NT2/D1 (cell line): ENCODE measurements at places on chromosomes 12 and 14.

- no peak for DNase-seq
Observed at GRCh38 chr12:52179396-52179973, 12.3 kb downstream of the KRT80 start.

DNA sequence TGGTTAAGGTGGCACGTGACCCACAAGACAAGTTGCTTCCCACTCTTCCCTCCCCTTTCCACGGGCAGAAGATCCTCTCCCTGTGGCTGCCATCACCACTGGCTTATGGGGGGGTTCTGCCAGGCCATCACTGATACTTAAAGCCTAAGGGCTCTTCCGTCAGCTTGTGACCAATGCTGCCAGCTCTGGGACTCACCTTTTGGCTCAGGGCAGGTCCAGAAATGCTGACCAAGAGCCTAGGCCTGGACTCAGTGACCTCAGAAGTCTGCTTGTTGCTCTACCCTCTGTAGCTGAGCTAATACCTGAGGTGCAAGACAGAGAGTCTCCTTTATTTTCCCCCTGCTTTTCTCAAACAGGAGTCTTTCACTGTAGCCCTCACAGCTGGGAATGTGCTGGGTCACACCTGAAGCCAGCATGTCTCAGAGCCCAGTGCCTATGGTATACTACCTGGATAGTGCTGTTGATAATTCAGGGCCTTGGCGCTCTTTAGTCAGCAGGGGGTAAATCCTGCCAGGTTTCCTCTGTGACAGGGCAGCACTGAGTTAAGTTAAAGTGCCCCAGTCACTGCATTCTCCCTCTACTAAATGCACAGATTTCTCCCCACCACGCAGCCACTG is 19.7 kb downstream of the FGD4 start:
- no peak for DNase-seq

GRCh38 chr12:52631264-52631663 is 12.9 kb upstream of the KRT73 start:
- DNase-seq = no peak

DNA sequence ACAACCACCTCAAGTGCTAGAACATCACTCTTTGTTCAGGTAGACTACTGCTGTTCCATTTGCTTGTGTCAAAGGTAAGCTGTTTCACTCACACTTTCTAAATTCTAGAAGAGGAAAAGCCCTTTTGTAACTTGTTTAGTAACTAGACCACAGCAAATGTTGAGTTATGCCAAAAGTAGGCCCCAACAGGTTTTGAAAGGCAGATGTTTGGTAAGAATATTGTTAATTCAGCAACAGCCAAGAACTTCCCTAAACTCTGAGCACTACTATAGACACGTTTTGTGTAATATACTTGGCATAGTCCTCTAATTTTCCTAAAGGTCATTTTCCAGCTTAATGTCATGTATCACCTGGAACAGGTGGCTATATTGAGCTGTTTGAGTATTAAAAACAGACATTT is 79.0 kb downstream of the DCAF5 start:
- DNase-seq = no peak

DNA sequence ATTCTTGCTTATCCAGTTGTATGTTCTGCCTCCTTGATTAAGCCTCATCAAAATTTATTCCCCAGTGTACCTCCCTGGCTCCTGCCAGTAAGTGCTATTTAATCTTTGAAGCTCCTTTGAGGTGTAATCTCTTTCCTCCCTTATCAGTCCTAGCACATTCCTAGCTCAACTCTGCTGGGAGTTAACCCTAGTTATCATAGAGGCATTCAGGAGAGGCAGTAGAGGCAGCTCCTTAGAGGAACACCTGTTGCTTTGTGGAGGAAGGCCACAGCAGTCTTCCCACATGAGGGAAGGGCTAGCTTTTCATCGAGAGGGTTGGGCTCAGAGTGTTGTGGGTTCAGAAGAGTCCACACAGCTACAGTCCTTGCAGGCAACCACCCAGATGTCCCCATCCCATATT is 182.4 kb upstream of the ARID2 start:
- no peak for DNase-seq

GRCh38 chr12:130104571-130105106 is 57.6 kb upstream of the FZD10 start:
- no peak for DNase-seq

DNA sequence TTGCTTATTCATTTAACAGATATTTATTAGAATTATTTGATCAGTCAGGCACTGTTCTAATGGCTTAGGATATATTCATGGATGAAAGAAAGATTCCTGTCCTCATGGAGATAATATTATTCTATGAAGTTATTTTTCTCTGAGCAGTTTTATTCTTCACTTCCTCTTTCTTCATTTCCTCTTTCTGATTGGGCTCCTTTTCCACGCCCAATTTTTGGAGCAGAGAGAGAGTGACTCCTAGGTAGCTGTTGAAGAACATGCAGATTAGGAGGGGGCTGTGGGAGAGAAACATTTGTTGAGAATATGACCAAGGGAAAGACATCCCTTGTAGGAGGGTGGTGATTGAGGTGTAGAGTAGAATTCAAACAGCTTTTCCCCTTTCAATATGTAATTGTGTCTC is 6.0 kb upstream of the YARS2 start:
- no peak for DNase-seq

DNA sequence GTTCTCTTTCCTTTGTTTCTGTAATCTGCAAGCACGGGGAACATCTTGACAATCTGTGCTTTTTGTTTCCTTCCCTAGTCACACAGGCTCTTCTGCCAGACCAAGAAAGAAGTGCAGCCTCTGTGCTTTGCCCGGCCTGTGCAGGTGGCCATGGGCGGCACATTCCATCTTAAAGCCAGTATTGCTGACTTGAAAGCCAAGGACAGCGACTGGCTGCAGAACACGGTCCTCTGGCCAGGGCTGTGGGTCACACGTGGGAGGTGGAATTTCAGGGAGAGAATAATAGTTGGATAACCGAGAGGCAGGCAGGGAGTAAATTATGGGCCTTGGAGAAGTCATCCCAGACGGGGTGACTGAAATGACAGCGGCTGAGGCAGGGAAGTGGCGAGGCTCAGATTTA is 24.8 kb downstream of the FNTB start:
- no peak for DNase-seq

DNA sequence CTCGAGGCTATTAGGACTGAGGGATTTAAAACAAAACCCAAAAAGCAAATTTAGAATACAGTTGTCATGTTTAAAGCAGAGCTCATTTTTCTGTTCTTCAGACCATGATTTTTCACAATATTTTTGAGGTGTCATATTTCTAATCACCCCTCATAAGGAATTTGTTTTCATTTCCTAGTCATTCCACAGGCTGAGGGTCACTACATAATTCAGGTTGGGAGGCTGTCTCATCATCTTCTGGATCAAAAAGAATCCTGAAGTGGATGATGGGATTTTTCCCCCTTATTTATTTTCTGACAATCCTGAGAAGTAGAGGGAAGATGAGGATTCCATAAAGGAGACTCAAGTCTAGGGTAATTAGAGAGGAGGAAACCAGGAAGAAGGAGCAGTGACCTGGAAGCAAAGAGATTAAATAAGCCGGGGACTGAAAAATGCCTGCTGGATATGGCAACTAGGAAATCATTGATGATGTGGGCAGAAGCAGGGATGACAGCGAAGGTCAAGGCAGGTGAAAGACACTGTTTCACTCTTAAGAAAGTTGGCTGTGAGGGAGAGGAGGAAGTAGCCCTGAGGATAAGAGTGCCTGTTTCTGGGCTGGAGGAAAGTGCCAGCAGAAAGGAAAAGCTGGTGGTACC is 9.0 kb upstream of the PCNX1 start:
- no peak for DNase-seq
